ENCODE measurements at places on chromosomes 5 and 9. TPM values are rescaled to one million over a fixed set of nuclear protein-coding genes. Genes with fewer than 3 reads are reported as not detected.

The IFNK gene
- not detected for polyA plus RNA-seq

The PAX5 gene
- not detected for polyA plus RNA-seq

The AFAP1L1 gene
- polyA plus RNA-seq = 8.5 TPM

The GMCL2 gene
- not detected for polyA plus RNA-seq
